ENCODE measurements at places on chromosomes 7 and 10.

DNA sequence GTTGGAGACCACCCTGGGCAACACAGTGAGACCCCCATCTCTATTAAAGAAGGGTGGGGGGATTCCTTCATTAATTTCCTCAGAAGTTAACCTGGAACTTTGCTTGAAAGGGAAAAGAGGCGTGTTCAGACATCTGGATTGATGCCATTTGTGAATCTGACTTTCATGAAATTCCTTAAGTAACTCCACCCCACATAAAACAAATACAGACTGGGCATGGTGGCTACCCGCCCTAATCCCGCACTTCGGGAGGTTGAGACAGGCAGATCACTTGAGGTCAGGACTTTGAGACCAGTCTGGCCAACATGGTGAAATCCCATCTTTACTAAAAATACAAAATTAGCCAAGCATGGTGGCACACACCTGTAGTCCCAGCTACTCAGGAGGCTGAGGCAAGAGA lies 75.0 kb downstream of the EEPD1 start:
- no peak for DNase-seq

GRCh38 chr7:28178599-28178998 lies 2.0 kb downstream of the JAZF1 start:
- no peak for DNase-seq

- DNase-seq = peak; percentile 19
These were observed 25.4 kb upstream of the PRXL2A start for GRCh38 chr10:80382989-80383388.

DNA sequence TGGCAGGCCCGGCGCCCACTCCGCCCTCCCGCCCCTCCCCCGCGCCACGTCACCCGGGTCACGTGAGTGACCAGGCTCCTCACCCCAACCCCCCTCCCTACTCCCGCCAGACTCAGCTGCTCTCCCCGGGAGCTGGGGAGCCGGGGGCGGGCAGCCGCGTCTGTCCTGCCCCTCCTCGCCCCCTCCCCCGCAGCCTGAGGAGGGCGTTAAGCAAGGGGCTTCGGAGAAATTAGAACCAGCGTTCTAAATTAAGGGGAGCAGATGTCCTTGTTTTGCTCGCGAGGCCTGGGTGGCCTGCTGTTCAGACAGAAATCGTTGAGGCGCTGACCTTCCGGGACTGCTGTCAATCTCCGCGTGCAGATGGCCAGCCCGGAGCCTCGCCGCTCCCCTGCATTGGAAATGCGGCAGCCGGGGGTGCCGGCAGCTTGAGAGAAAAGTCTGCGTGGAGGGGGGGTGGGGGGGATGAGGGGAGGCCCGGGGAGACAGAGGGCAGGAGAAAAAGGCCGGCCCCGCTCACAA lies 102.2 kb upstream of the ZNF438 start:
- peak; percentile 49 for DNase-seq

GRCh38 chr7:141231018-141231792 lies 157.3 kb downstream of the TMEM178B start:
- DNase-seq = no peak

DNA sequence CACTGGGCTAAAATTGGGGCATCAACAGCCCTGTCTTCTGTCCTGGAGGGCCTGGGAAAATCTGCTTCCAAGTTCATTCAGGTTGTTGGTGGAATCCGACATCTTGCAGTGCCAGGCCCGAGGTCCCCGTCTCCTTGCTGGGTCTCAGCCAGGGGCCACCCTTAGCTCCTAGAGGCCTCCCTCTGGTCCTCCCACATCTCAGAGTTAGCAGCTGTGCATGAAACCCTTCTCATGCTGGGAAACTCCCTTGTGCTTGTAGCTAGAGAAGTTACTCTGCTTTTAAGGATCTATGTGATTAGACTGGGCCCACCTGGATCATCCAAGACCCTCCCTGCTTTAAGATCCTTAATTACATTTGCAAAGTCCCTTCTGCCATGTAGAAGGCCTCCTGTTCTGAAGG lies 15.3 kb downstream of the HIP1 start:
- no peak for DNase-seq

- DNase-seq = no peak
These were observed 198.7 kb downstream of the CXCL12 start for GRCh38 chr10:44186150-44186549.

DNA sequence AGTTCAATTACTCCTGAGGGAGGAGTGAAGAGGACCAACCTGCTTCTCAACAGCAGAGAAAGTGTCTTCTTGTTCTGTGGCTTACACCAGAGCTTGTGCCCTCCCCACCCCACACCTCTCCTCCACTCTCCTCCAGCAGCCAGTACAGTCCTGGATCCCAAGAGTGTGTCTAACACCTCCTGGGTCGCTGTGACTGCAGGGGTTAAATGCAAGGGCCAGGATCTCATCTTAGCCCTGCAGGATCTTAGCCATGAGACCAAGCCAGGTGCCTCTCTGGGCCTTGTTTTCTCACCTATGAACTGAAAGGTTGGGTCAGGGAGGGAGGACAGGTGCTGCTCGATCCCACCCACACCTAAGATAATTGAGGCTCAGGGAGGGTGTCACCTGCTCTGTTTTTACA lies 34.5 kb upstream of the MSRB2 start:
- DNase-seq = no peak

DNA sequence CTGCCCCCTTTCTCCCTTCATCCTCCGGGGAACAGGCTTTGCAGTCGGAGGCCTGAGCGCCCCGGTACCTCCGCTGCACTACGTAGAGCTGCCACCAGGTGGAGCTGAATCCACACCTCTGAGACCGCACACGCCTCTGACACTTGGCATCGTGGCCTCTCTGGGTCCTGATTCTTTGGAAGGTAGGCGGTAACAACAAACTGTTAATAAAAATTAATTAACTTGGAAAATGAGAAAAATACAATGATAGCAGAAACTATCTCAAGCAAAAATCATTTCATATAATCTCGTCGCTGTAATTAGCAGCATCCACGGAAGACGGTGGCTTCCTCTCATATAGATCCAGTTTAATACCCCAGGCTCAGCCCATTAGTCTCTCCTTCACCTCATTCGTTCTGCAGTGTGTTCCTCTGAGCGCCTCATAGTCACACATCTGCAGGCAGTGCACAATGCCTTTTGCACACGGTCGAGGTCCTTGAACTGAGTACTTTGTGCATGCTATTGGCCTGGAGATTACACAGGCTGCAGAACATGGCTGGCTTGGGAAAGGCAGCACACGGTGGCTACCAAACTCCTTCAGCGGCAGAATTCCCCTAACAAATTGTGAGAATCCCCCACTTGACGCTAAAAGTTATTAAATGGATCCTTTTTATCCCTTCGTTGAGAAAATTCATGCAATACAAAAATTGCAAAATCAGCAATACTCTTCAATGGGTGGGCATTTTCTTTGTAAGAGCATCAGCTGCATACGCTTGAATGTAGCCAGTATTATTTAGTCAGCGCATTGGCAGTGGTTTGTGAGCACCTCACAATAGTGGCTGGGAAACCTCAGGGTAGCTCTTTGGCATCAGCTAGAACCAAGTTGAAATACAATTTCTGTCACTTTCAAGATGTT lies 18.7 kb downstream of the OR9A2 start:
- DNase-seq = peak; percentile 70

DNA sequence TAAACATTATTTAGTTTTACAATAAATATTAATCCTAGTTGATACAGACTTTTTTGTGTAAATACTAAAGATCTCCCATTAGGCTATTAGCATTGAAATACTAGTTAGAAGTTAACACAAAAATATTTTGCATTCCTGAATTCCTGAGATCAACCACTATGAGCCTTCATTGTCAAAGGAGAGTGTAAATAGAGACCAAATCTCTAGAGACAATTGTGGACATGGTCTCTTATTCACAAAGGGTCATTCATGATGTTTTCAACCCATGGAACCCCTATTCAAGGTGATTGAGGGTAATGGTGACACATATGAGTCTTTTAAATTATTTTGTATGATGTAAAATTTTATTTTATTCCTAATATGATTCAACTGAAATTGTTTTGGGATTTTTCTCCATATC lies 1454.8 kb upstream of the LRRTM3 start:
- DNase-seq = no peak

DNA sequence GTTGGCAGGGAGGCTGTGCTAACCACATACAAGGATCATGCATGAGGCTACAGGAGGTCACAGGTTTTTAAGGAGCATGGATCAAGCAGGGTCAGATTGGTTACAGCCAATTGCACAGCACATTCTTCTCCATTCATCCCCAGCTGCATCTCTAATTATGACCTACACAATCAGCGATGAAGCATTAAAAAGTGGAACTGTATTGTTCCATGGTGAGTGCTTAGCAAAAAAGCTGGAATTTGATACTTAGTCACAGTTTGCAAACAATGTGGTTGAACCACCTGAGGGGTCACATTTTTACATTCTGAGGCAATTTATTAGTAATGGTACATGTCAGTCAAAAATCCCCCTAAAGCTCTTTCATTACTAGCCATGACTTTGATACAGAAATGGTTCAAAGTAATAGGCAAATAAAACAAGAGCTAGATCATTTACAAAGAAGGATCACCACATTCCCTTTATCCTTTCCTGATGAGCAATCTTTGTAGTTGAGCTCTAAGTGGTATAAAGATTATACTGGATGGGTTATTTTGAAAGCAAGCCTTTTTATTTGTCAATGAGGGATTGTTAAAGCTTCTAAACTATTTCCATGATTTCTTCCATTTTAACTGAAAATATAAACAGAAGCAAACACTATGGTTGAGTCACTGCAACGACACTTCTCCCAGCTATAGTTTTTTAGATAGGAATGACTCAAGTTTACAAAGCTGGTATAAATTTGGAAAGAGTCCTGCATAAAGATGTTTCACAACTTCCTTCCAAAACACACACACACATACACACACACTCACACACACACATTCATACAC lies 217.8 kb upstream of the SEMA3A start:
- no peak for DNase-seq

- no peak for DNase-seq
These were observed 49.2 kb downstream of the SVIL start for GRCh38 chr10:29585488-29585976.

- no peak for DNase-seq
These were observed 40.1 kb downstream of the NHLRC2 start for GRCh38 chr10:113894581-113894980.

DNA sequence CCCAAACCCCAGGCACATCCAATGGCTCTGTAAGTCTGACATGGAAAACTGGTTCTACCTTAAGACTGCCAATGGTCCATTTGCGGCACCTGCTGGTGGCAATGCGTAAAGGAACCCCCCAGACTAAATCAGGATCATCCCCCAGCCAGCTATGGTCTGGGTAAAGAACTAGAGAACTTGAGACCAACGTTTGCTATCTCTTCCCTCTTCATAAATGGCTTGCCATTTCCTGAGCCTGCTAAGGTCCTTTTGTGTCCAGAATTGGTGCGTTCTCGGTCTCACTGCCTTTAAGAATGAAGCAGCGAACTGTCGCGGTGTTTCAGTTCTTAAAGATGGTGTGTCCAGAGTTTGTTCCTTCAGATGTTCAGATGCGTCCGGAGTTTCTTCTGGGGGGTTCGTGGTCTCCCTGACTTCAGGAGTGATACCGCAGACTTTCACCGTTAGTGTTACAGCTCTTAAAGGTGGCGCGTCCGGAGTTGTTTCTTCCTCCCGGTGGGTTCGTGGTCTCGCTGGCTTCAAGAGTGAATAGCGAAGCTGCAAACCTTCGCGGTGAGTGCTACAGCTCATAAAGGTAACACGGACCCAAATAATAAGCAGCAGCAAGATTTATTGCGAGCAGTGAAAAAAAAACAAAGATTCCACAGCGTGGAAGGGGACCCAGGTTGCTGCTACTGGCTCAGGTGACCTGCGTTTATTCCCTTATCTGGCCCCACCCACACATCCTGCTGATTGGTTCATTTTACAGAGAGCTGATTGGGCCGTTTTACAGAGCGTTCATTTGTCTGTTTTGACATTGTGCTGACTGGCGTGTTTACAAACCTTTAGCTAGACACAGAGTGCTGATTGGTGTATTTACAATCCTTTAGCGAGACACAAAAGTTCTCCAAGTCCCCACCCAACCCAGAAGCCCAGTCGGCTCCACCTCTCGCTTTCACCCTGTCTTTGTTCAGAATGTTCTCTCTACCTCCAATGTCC lies 95.4 kb downstream of the ELMO1 start:
- peak; percentile 50 for DNase-seq

Data from activated CD4-positive, alpha-beta T cell treated with anti-CD3 and anti-CD28 coated beads for 1 hour (primary cell).